ENCODE measurements at places on chromosomes 5 and 9. TPM values are rescaled to one million over a fixed set of nuclear protein-coding genes. Genes with fewer than 3 reads are reported as not detected.

The WNT8A gene
- total RNA-seq, result not detected

The CENPH gene
- total RNA-seq, result 1.8 TPM

The PNPLA7 gene
- total RNA-seq, result 21.4 TPM

The TLE4 gene
- 44.1 TPM for total RNA-seq

The PCDHGB5 gene
- 26.3 TPM for total RNA-seq

The PCDHA13 gene
- 0.56 TPM for total RNA-seq

The HMGXB3 gene
- 50.1 TPM for total RNA-seq

The KCNV2 gene
- total RNA-seq, result not detected

The GOLPH3 gene
- 113 TPM for total RNA-seq

The FAM53C gene
- 22.6 TPM for total RNA-seq

Measured in thoracic aorta (tissue), 2 donors.